ENCODE measurements at places on chromosomes 7 and 10.
A peak's percentile ranks its signal among the peaks of the same experiment; 100 is the strongest.

DNA sequence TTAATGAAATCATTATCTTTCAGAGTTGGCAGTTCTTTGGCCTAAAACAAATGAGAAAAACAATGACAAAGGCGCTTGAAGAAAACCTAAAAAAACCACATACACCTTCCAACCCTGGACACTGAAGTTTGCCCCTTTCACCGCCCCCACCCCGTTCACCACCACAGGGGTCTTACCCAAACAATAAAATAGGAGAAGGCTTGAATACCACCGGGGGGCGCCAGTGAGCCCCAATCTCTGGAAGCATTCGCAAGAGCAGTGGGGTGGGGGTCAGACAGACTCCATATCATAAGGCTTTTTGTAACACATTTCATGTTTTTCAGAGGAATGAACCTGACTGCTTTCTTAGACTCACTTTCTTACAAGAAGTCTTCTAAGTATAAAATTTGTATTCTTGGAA, 163.6 kb downstream of the PIP4K2A start:
- DNase-seq, result peak; percentile 11

GRCh38 chr7:83465643-83466042, 183.3 kb downstream of the SEMA3E start:
- DNase-seq, result no peak

DNA sequence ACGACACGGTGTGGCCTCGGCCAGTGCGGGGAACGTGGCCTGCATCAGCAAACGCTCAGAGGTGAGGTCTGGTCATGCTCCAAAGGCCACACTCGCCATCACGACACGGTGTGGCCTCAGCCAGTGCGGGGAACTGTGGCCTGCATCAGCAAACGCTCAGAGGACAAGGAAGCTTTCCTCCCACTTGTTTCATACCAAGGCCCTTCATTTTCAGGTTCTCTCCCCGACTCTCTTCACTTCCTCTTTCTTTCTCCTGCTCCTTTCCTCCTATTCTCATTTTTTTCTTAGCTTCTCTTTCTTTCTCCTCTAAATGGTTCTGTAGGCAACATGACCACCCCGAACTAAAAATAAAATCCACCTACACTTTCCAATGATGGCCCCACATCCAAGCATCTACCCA, 384.4 kb upstream of the SHH start:
- DNase-seq, result no peak

DNA sequence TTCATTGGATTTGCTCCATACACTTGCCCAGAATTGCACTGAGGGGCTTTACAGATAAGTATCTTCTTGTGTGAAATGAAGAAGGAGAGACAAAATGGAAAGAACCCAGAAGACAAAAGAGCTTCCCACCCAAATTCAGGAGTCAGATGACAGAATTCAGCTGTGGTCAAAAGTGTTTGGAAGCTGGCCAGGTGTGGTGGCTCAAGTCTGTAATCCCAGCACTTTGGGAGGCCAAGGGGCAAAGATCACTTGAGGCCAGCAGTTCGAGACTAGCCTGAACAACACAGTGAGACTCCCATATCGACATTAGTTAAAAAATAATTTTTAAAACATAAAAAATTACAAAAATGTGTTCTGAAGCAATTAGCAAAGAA, 27.1 kb downstream of the DUSP5 start:
- DNase-seq, result no peak

DNA sequence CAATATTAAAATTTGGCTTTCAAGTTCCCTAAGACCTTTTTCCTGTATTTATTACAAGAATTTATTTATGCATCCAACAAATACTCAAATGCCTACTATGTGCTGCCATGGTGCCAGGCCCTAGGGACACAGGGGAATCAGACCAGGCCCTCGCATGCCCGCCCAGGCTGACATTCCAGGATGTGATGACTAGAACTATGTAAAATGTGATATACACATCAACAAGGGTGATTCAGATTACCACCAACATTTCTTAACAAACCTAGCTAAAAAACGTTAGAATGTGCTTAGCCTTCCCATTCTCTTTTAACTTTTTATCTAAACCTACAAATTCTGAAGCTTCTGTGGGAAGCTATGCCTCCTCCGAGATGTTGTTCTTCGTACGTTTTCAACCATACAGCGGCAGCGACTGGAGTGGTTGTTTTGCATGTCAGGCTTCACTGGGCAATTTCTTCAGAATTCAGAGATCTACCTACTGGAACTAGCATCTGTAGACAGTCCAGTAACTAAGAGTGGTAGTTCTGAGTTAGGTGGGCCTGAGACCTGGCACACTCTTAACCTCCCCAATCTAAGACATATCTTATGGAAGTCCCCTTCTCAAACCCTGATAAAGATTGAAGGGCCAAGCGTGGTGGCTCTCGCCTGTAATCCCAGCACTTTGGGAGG, 22.1 kb downstream of the GNA12 start:
- peak; percentile 85 for DNase-seq

GRCh38 chr10:120841522-120842189, 9.5 kb upstream of the WDR11 start:
- peak; percentile 56 for DNase-seq

- no peak for DNase-seq
Observed at GRCh38 chr7:133932591-133932990, 194.5 kb upstream of the LRGUK start.

- no peak for DNase-seq
Observed at GRCh38 chr7:134697205-134697886, 50.7 kb downstream of the BPGM start.

- DNase-seq, result no peak
Observed at GRCh38 chr7:150738092-150738491, 874 bp downstream of the GIMAP5 start.

GRCh38 chr10:122850705-122851640, 5.3 kb upstream of the CUZD1 start:
- DNase-seq, result peak; percentile 76

- DNase-seq, result no peak
Observed at GRCh38 chr10:16646181-16647059, 124.7 kb upstream of the C1QL3 start.

DNA sequence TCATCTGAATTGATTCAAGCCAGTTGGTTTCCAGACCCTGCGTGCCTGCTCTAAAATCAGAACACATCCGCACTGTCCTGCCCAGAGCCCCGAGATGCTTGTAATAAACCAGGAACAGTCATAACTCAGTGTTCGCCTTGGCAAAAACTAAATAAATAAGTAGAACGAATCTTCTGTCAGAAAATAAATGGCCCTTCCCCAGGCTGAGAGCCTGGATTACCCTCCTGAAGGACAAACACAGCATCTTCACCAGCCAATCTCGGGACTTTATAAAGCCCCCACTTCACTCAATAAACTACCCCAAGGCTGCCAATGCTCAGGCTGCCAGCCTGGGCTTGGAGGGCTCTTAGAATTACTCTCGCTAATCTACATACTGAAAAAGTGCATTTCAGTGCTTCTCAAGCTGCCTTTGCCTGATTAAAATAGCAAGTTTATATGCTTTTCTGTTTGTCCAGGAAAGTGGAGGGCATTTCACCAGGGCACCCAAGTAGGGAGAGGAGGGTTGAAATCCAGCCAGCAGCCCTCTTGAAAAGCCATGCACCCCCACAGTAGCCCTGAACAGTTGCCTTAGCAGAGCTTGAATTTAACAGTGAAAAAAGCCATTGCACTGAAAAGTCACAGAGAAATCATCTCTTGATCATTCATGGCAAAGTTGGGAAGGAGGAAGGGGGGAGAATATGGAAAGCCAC, 136.6 kb downstream of the CALN1 start:
- no peak for DNase-seq

GRCh38 chr7:102273749-102274712, 12.6 kb upstream of the SH2B2 start:
- DNase-seq, result peak; percentile 88

- no peak for DNase-seq
Observed at GRCh38 chr7:135600226-135600625, 42.5 kb downstream of the NUP205 start.

- peak; percentile 29 for DNase-seq
Observed at GRCh38 chr10:116688241-116688711, 54.1 kb downstream of the HSPA12A start.

- DNase-seq, result peak; percentile 100
Observed at GRCh38 chr10:4344492-4344994, 481.5 kb upstream of the AKR1E2 start.

DNA sequence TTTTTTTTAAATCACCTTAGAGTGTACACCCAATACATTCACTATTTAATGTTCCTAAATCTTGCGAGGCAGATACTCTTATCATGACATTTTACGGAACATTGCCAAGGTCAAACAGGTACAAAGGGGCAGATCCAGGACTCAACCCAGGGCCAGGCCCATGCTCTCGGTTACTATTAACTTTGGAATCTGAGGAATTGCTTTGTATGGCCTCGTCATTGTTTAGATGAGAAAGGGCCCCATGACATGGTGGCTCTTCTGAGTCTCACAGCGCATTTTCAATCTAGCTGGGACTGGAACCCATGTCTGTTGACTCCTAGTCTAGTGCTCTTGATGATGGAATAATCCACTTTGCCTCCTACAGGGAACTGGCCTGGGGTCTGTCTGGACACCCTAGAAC, 59.1 kb downstream of the GATA3 start:
- DNase-seq, result no peak

GRCh38 chr7:2008936-2009540, 223.7 kb downstream of the MAD1L1 start:
- DNase-seq, result no peak

- DNase-seq, result no peak
Observed at GRCh38 chr10:71657604-71658466, 61.7 kb downstream of the C10orf105 start.

DNA sequence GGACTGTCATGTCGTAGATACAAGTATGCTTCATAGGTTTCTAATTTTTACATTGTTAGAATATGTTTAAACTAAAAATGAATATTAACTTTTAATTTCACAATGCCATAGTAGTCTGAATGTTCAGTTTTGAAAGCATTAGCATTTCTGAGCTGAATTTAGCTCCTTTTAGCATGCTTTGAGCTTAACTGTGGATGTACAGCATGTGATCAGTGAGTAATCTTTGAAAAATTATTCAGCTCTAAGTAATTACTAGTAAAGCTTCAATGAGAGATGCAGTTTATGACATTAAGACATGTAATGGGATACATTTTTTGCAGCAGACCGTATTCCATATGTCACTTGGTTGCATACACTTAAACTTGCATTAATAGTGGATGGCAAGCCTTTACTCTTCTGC, 114.1 kb upstream of the WNT16 start:
- no peak for DNase-seq

DNA sequence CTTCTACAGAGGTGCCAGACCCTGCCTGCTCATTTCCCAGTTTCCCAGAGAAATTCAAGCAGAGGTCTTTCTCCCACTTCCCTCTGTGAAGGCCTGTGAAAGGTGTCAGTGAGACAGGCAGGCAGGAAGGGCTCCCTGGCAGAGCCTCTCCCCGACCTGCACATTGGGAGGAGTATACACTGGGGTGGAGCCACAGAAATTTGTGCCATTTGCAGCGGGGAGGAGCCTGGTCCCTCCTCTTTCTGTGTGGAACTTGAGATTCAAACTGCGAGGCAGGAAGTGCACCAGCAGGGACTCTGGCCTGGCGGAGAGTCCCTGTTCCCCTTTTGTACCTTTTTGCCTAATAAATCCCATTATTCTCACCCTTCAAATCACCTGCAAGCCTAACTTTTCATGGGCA, 54.6 kb upstream of the OPN4 start:
- no peak for DNase-seq

GRCh38 chr10:6763423-6763822, 183.3 kb upstream of the PRKCQ start:
- no peak for DNase-seq

GRCh38 chr10:93071674-93072224, 1.9 kb upstream of the CYP26A1 start:
- DNase-seq, result peak; percentile 30

DNA sequence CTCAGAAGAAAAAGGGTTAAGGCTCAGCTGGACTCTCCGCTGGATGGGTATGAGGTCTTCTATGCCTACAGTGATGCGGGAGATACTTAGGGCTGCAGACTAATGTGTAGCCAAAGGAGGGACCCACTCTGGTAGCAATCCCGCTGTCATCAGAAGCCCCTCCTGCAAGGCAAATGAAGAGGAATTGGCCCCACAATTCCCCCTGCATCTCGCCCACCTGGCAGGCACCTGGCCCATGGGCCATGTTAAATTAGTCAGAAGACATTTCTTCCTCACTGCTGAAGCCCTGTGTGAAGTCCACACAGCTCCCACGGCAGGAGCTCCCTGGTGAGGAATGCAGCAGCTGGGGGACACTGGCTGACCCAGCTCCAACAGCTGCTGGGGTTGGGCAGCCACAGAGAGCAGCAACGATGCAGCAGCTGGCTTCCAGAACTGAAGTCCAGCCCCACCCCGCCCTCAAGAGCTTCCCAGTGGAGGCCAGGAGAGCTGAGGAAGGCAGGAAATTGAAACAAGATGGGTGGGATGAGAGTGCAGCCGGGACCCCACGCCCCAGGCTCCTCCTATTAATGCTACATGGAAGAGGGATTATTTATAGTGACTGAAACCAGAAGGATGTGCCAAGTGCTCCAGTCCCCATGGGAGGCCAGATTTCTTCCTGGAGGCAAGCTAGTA, 5.5 kb downstream of the VSTM4 start:
- DNase-seq, result no peak

DNA sequence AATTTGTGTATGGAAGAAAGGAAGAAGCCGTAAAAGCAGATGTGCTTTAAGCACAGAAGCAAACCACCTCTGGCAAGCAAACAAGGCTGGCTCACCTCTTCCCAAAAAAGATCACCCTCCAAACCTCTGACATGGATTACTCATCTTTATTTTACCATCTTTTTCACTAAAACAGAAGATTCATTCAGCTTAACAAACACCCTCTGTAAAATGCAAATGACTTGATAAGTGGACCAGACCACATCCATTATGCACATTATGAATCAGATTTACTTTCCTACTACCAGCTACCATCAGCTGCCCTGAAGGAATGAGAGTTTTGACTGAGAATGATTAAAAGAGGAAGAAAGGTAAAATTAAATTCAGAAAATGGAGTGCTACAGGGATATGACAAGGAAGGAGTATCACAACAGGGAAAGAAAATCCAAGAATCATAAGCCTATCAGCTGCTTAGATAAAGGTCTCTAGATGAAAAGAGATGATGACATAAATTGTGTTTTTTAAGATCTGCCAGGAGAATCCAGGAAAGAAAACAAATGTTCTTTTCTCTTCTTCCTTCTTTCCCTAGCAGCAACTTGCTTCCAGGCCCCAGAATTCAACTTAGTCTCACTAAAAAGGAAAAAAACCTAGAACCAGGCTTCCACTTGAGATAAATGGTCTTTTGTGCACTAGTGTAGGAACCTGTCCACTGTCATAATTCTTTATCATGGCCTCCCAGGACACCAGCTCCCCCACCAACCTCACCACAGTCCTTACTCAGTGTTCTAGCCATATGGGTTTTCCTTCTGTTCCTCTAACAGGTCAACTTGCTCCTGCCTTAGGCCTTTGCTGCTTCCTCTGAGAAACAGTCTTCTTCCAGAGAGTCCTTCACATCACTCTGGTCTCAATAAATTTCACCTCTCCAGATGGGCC, 47.4 kb downstream of the JAZF1 start:
- no peak for DNase-seq

- DNase-seq, result no peak
Observed at GRCh38 chr10:114801411-114801813, 20.2 kb upstream of the FHIP2A start.

Measured in renal cortical epithelial cell (primary cell).